SJCRH30 (cell line): ENCODE measurements at places on chromosomes 3 and 15. TPM values are rescaled to one million over a fixed set of nuclear protein-coding genes. Genes with fewer than 3 reads are reported as not detected.

TRH gene
- total RNA-seq: not detected in 2 replicates

GOLGA6D gene
- not detected in 2 replicates for total RNA-seq

- peak; percentile 75 for DNase-seq
These were observed 15.9 kb downstream of the ARHGAP31 start for GRCh38 chr3:119310071-119310470.

- peak; percentile 51 for DNase-seq
These were observed 47.8 kb upstream of the C3orf70 start for GRCh38 chr3:185200639-185201038.

TMEM40 gene
- 0.10 TPM in 1 of 2 replicates, not detected in the other for total RNA-seq

DNA sequence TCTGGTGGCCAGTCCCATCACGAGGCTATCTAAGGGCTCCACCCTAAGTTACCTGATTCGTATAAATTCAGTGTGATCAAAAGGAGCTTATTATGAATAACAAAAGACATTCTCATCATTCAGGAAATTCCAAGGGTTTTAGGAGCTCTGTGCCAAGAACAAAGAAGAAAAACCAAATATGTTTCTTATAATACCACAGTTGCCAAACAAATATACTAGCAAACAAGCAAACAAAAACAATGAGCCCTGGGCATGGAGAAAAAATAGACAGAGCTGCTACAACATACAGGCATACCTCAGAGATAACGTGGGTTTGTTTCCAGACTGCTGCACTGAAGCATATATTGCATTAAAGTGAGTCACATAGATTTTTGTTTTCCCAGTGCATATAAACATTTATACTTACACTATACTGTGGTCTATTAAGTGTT, 20.2 kb upstream of the CFAP161 start:
- no peak for DNase-seq
